ENCODE measurements at places on chromosomes 16 and 17.

- no peak for DNase-seq
Measured at GRCh38 chr17:22703204-22703603, 1010.9 kb downstream of the KCNJ18 start.

DNA sequence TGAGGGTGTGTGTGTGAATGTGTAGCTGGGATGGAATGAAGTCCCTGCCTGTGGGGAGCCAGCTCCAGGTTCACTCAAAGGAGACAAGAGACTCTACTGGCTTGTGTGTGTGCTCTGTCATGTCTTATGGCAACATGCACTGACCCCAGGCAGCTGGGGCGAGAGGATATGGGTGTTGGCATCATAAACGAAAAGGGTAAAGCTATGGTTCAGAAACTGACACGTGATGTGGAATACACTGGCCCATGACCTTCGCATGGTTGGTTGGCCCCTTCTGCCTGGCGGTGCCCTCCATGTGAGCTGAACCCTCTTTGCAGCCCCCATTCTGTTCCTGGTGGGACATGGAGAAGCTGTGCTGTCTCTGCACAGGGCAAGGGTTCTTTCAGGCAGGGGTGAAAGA is 21.9 kb downstream of the ZNF750 start:
- DNase-seq: no peak

DNA sequence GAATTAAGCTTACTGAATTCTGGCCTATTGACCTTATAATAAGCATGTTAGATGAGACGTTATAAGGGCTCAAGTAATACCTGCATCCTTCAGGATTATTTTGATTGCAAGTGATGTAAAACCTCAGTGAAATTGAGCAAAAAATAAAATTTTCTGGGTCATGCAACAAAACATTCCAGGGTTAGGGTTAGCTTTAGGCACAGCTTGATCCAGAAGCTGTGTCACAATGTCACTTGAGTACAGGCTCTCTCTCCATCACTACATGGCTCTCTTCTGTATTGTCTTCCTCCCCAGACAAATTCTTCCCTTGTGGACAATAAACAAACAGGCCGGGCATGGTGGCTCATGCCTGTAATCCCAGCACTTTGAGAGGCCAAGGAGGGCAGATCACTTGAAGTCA is 3.6 kb upstream of the NUP93 start:
- DNase-seq: no peak

GRCh38 chr17:76930107-76930506 is 61.9 kb downstream of the MGAT5B start:
- DNase-seq: no peak

DNA sequence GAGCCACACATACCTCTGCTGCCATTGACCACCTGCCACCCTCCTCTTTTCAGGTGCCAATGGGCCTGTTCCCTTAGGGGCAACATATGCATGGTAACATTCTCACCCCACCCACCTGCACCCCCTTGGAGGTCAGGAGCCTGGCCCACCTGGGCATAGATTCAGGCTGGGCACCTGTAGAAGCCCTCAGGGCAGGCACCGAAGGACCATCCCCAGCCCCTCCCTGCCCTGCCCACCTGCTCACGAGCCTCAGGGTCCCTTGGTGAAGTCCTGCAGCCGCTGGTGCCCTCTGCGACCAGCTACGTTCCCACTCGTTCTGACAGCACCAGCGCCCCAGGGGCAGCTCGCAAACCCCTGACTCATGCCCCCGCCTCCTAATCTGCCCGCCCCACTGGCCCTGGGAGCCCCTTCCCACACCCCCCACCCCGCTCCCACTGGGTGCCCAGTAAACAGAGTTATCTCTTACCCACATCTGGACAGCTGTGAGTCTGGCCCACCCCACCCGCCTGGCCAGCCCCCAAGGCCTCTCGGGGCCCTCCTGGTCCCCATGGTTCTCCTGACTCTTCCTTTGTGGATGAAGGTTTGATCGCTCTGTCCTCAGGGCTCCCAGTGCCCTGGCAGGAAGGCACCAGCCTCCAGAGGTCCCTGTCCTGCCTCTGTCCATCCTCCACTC is at the start of gene SLC4A1:
SLC4A1 (minus strand) TSS at position 318 of the 673 bp plus-strand sequence. CDS start 5,269 bp downstream, outside the sequence.
- no peak for DNase-seq

GRCh38 chr17:56658648-56659047 is 65.1 kb downstream of the NOG start:
- no peak for DNase-seq

- DNase-seq: no peak
Measured at GRCh38 chr17:17084317-17084835, 42.1 kb downstream of the MPRIP start.

GRCh38 chr17:39738983-39739884 is 1.5 kb downstream of the GRB7 start:
- no peak for DNase-seq

DNA sequence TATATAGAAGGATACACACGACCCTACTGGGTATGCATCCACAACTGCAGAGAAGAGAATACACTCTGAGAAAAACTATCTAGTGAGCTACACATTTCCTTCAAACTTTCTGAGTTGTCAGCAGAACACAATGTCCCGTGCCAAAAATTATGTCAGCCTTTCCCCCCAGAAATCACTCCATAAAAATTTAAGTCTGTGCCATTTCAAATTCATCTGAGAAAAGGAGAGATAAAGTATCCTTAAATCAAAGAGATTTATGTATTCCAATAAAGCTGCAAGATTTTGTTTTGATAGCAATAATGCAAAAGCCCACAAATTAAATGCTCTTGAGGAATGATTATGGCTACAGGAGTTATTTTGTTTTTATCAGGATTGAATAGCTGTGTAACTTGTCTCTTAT is 760.1 kb downstream of the CDH11 start:
- DNase-seq: no peak

- no peak for DNase-seq
Measured at GRCh38 chr16:83967838-83968305, at the start of gene NECAB2. NECAB2 (plus strand) TSS chr16:83968244; CDS start chr16:83968649, 405 bp downstream.

DNA sequence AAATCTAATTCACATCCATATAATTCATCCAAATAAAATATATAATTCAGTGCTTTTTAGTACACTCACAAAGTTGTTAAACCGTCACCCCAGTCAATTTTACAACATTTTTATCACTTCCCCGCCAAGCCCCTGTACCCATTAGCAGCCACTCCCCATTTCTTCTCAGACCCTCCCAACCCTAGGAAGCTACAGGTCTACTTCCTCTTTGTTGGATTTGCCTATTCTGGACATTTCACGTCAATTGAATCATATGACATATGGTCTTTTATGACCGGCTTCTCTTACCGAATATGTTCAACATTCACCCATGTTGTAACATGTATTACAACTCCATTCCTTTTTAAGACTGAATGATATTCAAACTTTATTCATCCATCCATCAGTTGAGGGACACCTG is 19.9 kb upstream of the MLKL start:
- DNase-seq: no peak

DNA sequence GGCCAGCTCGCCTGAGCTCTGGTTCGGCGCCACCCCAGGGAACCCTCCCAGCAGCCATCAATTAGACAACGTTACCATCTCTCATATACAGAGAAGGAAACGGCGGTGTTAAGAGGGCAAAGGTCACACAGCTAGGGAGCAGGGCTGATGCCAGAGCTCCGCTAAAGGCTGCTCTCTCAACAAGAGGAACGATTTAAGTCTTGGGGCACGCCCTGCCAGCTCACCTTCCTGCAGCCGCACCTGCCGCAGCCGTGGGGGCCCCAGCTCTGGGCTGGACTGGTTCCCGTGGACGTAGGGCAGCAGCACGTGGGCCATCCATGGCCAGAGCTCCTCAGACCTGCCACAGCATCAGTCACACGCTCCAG is 43.5 kb downstream of the PKD1 start:
- DNase-seq: no peak

- no peak for DNase-seq
Measured at GRCh38 chr17:2008332-2009126, 16.6 kb downstream of the RTN4RL1 start.

GRCh38 chr17:35082073-35082657 is 18.7 kb upstream of the RFFL start:
- DNase-seq: no peak

DNA sequence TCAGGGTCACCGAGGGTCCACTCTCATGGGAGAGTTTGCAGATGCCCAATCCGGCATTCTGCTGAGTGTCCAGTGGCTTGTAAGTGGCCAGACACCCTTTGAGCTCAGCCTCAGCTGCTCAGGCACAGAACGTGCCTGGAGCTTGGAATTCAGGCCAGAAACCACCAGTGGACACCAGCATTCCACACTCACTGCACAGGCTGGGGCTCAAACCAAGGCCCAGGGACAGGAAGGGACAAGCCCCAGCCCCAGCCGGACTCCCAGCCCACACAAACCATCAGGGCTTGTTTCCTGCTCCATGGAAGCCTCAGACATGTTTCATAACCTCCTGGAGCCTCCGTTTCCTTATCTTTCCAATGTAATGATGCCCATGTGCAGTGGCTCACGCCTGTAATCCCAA is 5.0 kb upstream of the NPRL3 start:
- DNase-seq: no peak

DNA sequence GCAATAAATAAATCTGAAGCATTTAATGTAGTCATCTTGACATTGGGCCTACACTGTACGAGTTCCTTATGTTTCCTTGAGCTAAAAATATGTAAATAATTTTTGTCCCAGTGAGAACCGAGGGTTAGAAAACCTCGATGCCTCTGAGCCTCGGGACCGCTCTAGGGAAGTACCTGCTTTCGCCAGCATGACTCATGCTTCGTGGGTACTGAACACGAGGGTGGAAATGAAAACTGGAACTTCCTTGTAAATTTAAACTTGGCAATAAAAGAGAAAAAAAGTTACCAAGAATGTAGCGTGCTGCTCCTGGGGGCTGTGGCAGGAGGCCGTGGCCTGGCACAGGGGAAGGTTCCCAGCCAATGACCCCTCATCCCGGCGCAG is 74.1 kb downstream of the SOCS1 start:
- DNase-seq: no peak

GRCh38 chr17:81034779-81035520 is at the start of gene BAIAP2:
BAIAP2 (plus strand) TSS chr17:81035151; CDS start chr17:81035255, 104 bp downstream.
- peak; percentile 99 for DNase-seq

GRCh38 chr17:18015593-18015992 is 23.4 kb downstream of the ATPAF2 start:
- DNase-seq: no peak

- no peak for DNase-seq
Measured at GRCh38 chr17:75205793-75206163, 299 bp downstream of the NUP85 start.

All from activated T-cell treated with anti-CD3 and anti-CD28 coated beads for 4 hours (primary cell).